ENCODE measurements at places on chromosomes 7 and 10.

- no peak for DNase-seq
These were observed 256.1 kb downstream of the ARHGAP21 start for GRCh38 chr10:24467605-24468004.

GRCh38 chr7:127913686-127914085 is 117.6 kb downstream of the LRRC4 start:
- no peak for DNase-seq

- DNase-seq: no peak
These were observed 32.6 kb downstream of the PHF14 start for GRCh38 chr7:11006291-11006690.

DNA sequence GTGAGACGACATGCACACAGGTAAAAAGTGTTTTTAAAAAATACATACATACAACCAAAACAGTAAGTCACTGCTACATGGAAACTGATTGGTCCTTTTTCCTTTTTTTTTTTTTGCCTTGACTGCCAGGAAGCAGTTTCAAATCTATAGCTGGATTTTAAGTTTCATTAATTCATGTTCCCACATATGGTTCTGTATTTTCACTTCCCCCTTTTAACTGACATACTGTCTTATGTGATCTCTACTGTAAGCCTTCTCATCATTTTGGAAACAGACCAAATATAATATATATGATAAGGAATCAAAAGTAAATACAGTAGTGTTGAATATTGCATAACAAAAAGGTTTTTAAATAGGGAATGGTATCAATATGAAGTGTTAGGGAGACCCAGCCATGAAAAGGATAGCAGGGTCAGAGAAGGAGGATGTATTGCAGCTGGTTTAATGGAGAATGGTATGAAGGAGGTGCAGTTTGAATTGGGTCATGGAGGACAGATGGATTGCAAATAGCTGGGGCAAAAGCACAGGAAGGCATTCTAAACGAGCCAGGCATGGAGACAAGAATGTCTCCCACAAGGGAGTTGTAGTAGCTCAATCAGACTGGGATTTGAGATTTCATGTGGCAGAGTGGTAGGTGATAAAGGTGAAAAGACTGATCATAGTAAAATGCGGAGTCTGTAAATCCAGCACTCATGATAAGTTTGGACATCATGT is 5.4 kb downstream of the CAV1 start:
- no peak for DNase-seq

- peak; percentile 49 for DNase-seq
These were observed 1.7 kb upstream of the KCNH2 start for GRCh38 chr7:150979713-150980390.

DNA sequence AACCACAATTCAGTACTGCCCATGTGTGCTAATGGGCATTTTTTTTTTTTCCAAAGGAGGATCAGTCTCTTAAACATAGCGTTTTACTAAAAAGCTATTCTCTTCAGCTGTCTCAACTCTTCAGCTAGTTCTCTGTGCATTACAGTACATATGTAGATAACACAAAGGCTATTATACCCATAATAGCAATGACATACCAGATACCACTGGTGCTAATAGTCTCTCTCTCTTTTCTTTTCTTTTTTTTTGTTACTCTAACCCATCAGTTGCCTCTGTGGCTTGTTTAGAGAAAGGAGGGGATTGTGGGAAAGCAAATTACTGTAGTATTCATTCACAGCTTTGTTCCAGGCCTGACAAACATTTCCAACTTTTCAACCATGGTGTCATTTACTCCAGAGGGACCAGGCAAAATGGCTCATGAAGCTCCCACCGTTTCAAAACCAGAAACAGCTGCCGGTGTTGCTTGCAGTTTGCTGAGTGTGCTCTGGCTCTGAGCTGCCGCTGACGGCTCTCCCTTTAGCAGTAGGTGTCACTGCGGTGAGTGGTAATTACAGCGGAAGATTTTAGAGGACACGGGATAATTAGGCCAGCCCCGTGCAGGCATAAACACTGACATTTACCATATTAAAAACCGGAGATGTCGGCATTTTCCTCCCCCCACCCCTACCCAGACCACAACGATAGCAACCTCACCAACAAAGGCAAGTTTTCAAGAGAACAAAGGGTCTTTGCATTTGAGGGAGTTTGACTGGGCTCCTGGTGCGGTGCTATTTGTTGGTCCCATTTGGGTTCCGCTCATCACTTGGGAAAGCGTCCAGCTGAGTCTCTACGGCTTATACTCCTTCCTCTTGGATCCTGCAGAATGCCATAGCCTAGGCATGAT is 1005.5 kb downstream of the KCNMA1 start:
- peak; percentile 75 for DNase-seq

- no peak for DNase-seq
These were observed 70.0 kb downstream of the PRKG1 start for GRCh38 chr10:51144161-51144781.

DNA sequence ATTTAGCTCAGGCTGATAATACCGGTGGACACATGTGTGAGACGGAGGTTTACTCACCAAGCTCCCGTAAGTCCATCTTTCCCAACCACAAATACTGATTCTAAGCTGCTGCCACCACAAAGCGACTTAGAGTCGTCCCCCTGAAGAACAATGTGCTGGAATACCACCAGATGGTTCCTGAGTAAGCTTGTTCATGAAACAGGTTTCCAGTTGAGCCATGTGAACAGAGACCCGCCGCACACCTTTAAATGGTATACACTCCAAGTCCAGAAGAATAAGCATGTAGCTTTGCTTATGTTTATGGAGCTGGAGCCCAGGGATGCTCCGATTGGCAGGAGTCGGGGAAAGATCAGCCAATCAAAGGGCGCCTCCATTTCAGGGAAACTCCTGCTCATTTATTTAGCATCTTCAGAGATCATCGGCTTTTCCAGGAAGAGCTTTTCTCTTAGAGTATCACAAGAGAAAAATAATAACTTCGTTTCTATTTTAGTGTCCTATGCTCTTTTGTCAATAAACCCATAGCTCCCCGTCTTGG is 261.6 kb upstream of the AOAH start:
- DNase-seq: peak; percentile 82

DNA sequence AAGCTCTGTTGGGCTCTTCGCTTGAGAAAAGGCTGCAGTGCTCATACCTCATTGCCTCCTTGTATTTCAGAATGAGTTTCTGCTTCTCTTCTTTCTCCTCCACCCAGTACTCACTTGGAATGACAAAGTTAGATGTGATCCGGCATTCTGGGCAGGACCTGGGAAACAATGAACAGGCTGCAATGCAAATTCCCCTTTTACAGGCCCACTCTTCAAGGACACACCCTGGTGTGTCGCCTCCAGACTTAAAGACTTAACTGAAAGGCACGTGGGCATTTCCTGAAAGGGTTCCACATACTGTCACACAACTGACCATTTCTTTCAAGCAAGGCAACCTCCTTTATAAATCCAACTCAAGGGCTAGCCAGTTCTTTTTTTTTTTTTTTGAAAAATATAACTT is 23.6 kb downstream of the MKRN1 start:
- DNase-seq: no peak

GRCh38 chr10:106643473-106643872 is 521.0 kb downstream of the SORCS1 start:
- DNase-seq: no peak

GRCh38 chr7:50467817-50468610 is 17.9 kb upstream of the FIGNL1 start:
- peak; percentile 54 for DNase-seq

DNA sequence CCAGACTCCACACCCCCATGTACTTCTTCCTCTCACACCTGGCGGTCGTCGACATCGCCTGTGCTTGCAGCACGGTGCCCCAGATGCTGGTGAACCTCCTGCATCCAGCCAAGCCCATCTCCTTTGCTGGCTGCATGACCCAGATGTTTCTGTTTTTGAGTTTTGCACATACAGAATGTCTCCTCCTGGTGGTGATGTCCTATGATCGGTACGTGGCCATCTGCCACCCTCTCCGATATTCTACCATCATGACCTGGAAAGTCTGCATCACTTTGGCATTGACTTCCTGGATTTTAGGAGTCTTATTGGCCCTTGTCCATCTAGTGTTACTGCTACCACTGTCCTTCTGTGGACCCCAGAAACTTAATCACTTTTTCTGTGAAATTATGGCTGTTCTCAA is 4.8 kb downstream of the OR2A25 start:
- no peak for DNase-seq

- DNase-seq: no peak
These were observed 202.0 kb downstream of the ARL4A start for GRCh38 chr7:12889391-12889790.

- peak; percentile 4 for DNase-seq
These were observed 8.6 kb downstream of the GJD4 start for GRCh38 chr10:35613597-35614226.

DNA sequence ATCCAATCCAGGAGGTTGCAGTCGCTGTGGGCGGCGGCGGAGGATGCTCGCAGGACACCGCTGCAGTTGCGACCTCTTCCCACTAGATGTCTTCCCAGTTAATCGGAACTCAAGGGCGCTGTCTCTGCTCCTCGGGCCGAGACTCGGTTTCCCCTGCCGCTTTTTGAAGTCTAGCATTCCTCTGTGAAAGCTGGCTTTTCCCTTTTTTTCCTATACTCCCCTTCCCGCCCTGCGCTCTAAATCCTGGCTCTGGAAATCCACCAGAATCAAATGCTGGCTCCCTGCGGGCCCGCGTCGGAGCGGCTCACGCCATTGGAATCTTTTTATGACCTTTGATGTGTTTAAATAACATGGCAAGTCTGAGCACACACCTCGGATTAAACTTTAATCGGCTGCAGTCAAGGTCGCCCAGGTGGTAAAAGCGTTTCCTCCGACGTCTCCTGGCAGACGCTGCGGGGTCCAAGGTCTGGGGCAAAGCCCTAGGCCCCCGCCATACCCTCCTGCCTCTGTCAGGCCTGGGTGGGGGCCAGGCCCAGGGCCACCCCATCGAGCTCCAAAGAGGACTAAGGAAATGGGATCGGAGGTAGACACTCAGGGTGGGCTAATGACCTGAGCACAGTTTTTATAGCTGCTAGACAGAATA is 10.7 kb upstream of the HOXA13 start:
- no peak for DNase-seq

- no peak for DNase-seq
These were observed 13.7 kb downstream of the PRPS1L1 start for GRCh38 chr7:18013936-18014335.

DNA sequence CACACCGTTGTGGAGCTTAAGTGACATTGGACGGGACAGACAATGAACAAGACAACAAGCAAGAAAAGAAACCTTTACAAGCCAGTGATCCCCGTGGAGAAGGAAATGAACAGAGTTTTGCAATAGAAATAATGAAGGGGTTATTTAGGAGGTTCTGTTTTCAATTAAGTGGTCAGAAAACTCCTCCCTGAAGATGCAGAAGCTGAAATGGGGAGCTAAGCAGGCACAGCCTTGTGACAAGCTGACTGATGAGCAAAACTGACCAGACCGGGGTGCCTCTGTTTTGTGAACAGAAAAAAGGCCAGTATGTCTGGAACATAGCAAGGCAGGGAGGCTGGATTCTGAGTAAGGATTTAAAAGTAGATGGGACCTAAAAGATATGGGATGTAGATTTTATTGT is 299.8 kb upstream of the POM121L12 start:
- DNase-seq: no peak

All from NCI-H146 (cell line).